CD4-positive, alpha-beta memory T cell (primary cell): ENCODE measurements at places on chromosomes 7 and 10.

- DNase-seq = peak; percentile 6
These were observed 28.9 kb upstream of the STK17A start for GRCh38 chr7:43553999-43554398.

- no peak for DNase-seq
These were observed 56.4 kb downstream of the PROSER2 start for GRCh38 chr10:11879387-11880094.

DNA sequence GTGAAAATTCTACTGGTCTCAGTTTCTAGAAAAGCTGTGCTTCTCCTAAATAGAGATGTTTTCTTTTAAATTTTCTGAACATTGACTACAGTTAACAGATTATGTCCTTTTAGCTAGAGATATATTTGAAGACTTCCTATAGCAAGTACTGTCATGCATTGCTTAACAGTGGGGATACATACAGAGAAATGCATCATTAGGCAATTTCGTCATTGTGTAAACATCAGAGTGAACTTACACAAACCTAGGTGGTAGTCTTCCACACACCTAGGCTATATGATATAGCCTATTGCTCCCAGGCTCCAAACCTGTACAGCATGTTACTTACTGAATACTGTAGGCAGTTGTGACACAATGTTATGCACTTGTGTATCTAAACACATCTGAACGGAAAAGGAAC, 28.5 kb downstream of the PIK3CG start:
- no peak for DNase-seq

GRCh38 chr7:121755286-121755685, 117.7 kb upstream of the PTPRZ1 start:
- DNase-seq = no peak

- no peak for DNase-seq
These were observed 79.5 kb downstream of the AOAH start for GRCh38 chr7:36644625-36645422.

DNA sequence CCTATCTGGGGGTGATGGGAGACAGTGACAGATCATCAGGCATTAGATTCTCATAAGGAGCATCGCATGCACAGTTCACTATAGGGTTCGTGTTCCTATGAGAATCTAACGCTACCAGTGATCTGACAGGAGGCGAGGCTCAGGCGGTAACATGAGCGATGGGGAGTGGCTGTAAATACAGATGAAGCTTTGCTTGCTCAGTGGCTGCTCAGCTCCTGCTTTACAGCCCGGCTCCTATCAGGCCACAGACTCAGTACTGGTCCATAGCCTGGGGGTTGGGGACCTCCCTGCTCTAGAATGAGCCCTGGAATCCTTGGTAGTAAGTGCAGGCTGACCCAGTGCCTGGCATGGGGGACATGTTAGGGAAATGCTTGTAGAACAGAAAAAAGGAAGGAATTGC, 426.0 kb downstream of the TYW1 start:
- no peak for DNase-seq
